Left kidney (tissue), 8 donors: ENCODE measurements at places on chromosomes 1 and 21. TPM values are rescaled to one million over a fixed set of nuclear protein-coding genes. Genes with fewer than 3 reads are reported as not detected.
A peak's percentile ranks its signal among the peaks of the same experiment; 100 is the strongest.

- DNase-seq: no peak
These were observed 7.3 kb downstream of the GNG4 start for GRCh38 chr1:235642011-235642942.

DNA sequence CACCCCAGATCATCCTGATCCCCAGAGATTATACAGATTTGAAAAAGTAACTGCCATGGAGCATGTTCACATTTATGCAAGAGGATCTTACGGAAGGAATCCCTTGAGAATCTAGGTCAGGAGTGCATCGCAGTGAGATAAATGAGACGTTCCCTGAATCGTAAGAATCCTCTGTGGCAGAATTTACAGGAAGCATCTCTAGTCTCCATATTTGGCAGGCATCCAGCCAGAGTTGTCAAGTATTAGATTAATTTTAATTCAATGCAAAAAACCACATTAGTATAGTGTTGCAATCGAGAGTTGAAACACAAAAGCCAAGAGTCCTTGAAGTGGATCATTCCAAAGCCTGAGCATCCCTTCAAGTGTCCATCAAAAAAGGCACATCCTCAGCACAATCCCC lies 100.8 kb downstream of the RRAGC start:
- DNase-seq: no peak

DNA sequence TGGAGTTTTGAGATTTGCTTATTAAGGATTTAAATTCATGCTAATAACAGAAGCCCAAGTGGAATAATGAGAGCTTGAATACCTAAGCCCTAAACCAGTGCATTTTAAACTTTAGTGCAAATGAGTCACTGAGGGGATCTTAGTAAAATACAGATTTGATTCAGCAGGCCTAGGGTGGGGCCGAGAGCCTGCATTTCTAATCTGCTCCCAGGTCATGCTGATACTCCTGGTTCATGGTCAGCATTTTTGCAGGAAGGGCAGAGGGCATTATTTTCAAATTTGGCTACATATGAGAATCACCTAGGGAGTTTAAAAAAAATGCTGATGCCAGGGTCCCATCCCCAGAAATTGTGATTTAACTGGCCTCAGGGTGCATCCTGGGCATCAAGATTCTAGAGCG lies 39.3 kb downstream of the DNTTIP2 start:
- no peak for DNase-seq

DNA sequence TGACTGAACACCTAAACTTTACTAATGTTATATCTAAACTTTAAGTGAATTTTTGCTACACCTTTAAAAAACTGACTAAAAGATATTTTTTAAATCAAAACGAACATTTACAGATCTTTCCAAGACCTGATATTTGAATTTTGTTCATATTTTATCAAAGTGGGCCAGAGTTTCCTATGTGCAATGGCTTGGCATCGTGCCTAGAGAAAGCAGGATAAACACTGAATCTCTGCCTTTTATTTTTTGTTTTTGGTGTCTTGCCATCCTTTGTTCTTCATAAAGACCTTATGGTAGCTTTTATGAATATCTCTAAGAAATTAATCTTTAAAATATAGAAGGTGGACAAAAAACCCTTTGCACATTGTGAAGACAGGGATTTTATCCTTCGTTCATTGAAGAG lies 25.8 kb upstream of the VPS26C start:
- no peak for DNase-seq

GRCh38 chr1:157369808-157370521 lies 182.3 kb downstream of the FCRL5 start:
- DNase-seq: peak; percentile 28

DNA sequence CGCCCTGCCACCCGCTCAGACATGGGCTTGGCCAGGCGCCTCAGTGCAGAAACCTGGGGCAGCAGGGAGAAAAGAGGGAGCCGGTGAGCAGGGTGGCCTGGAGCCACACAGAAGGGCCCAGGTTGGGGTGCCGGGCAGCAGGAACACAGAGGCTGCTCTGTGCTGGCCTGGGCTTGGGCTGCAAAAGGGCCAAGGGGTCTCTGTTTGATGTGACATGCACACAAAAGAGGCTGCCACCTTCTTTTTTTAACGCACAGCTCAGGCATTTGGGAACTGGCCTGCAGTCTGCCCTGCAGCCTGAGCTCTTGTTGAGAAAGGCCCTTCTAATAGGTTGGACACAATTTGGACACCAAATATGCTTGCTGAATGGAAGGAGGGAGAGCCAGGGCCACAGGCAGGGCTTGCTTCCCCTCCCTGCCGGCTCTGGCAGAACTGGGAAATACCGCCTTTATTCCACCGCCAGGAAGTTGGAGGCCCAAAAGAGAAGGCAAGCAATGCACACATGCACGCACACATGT lies 32.4 kb downstream of the KIF21B start:
- DNase-seq: no peak

DNA sequence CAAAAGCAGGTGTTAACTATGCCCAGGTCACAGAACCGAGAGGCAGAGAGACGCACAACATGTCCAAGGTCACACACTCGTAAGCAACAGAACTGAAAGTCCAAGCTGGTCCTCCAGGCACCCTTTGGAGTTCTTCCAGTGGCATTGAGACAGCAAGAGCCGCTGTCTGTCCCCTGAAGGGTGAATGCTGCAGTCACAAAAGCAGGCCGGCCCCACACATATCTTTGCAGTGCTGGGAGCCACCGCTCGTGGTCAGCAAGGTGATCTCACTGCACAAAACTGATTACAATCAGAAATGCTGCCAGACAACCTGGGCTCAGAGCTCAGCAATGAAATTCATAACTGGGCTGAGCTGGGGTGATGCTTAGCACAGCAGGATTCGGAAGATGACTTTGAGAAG lies 47.4 kb upstream of the RAB4A start:
- no peak for DNase-seq

- DNase-seq: peak; percentile 59
These were observed 24.6 kb upstream of the B3GALT2 start for GRCh38 chr1:193210996-193211395.

GRCh38 chr1:58888833-58889232 lies 105.0 kb upstream of the JUN start:
- DNase-seq: no peak

DNA sequence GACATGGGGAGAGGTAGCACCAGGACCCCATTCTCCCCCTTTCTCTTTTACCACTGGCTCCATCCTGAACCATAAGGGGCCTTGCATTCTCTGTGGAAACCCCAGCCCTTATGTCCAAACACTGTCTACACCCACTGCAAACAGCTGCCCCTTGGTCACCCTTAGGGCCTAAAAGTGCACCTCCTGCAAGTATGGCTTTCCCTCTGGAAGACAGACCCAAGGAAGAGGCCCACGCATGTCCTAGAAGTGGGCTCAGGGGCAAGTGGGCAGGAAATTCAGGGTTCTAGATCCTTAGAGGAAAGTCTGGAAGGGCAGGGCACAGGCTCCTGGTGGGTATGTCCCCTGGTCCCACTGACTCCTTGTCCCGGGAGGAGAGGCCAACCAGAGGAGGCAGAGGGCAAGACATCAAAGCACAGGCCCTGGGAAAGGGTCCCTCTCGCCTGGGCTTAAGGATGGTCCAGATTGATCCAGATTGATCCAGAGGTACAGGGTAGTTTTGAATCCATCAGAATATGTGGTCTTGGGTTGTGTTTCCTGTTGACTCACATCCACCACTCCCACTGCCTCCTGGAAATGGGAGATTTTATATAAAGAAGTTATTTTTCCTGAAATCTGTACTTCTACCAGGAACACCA lies 150.9 kb downstream of the GRIK3 start:
- DNase-seq: no peak

GRCh38 chr1:161499099-161500039 lies 5.9 kb upstream of the FCGR2A start:
- no peak for DNase-seq

DNA sequence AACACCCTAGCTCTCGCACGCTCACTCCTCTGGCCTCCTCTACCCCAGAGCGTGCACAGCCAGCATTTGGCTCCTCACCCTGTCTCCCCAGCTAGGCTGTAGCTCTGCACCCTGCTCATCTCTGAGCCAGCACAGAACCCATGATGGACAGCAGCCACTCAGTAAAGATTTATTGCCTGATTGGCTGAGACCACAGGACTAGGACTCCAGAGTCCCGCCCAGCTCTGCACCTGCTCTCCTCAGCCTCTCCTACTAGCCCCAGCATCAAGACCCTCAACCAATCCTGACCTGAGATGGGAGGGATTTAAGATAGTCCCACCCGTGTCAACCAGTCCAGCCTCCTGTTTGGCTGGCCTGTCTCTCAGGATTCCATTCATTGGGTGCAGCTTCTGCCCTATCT lies 9.3 kb downstream of the C1QB start:
- DNase-seq: no peak

DNA sequence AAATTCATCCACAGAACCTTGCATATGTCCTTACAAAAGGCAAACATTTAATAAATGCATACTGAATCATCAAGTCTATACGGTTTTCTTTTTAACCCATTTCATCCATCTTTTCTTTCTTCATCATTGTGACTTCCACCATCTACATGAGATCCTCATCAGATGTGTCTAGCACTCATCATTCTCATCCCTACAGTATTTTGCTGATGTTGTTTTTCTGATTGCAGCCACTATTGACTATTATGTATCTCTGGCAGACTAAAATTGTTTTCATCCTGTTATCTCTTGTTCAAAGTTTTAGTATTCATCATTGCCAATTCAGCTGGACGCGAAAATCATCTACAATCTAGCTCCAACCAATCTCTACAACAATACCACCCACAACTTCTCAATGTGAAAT lies 5.9 kb downstream of the LRIF1 start:
- DNase-seq: no peak

- DNase-seq: no peak
These were observed 156.2 kb upstream of the C8B start for GRCh38 chr1:57122031-57122430.

DNA sequence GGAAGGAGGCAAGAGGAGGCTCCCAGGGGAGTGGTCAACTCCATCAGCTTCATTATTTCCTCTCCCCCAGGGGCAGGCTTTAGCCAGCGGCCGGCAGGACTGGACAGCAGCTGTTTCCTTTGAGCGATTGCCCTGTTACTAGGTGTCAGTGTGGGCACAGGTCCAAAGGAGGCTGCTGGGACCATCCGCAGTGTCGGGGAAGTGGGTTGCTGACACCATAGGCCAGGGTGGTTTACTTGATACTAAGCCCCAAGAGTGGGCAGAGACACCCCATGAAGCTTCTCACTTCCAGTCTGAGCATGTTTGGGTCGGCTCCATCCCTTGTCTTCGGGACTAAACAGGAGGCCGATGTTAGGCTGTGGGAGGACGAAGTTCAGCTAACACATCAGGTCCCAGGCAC lies 63.6 kb downstream of the KAZN start:
- no peak for DNase-seq

DNA sequence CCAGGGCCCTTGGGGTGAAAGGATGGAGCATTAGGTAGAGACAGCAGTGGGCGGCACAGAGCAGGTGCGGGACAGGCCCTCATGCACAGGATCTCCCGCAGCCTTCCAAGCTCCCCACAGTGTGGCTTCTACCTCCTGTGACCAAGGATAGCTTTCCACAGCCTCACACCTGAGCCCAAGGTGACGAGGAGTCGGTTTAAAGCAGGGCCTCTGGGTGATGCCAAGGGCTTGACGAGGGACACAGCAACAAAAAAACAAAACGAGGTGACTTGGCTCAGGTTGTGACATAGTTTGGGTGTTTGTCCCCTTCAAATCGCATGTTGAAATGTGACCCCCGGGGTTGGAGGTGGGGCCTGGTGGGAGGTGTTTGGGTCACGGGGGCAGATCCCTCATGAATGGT lies 15.3 kb downstream of the RSPH1 start:
- DNase-seq: no peak

DNA sequence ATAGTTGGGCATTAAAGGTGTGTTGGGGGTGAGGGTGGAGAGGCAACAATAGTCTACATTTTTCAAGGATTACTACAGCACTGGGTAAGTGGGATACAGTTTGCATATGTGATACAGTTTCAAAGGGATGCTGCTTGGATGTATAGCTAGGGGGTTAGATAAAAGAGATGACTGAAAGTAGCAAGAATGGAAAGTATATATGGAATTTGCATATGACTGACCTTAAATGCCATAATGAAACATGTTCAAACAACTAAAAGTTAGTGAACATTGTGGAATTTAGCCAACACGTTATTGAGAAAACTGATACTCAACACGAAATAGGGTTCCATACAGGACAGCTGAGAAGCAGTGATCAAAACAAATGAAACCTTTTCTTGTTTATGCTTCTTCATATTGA lies 124.8 kb upstream of the CHRM3 start:
- DNase-seq: no peak

- DNase-seq: no peak
These were observed 202.8 kb downstream of the RYR2 start for GRCh38 chr1:237244778-237245177.

The ELAVL4 gene
- polyA plus RNA-seq: 3.2 TPM

The KIAA0040 gene
- polyA plus RNA-seq: 18.0 TPM

The AK5 gene
- 4.6 TPM for polyA plus RNA-seq

The CLCA1 gene
- polyA plus RNA-seq: not detected

The OPTC gene
- not detected for polyA plus RNA-seq

The AMY1A gene
- not detected for polyA plus RNA-seq

The AHDC1 gene
- polyA plus RNA-seq: 43.2 TPM

The PLPPR4 gene
- polyA plus RNA-seq: 2.3 TPM

The EEIG2 gene
- 21.2 TPM for polyA plus RNA-seq

The CRP gene
- not detected for polyA plus RNA-seq

The TPTE gene
- polyA plus RNA-seq: not detected

The KIF26B gene
- 33.3 TPM for polyA plus RNA-seq

The OR2T33 gene
- polyA plus RNA-seq: not detected

The RNF186 gene
- 0.25 TPM for polyA plus RNA-seq
